Motor neuron (in vitro differentiated cells): ENCODE measurements at places on chromosomes 4 and X.

DNA sequence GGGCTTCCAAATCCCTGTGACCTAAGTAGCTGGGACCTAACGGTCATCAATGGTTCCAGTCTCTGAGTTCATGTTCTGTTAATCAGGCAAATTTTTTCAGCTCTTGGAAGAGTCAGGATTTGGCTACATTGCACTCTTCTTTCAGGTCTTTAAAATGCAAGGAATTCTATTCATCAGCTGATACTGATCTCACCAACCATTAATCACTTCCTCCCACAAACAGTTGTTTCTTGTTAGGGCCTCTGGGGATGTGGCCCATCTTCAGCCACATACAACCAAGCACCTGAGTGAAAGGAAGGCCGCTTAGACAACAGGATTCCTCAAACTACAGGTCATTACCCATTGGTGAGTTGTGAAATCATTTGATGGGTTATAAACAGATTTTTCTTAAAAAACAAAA, 71.7 kb downstream of the FANCB start:
- no peak for ATAC-seq

DNA sequence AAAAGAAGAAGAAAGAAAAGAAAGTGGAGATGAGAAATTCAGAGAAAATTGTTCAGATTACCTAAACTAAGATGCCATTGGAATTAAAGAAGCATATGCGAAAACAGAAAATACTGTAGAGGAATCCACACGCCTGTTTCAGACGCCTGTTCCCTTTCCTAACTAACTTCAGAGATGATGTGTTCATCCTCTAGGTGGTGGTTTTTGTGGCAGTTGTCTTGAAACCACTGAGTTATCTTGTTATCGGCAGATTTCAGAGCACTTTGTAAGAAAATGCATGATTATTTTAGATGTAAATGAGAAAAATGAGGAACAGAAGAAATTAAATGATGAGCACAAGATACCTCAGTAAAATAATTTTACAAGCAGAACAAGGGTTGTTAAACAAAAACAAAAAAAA, 48.3 kb downstream of the FUNDC1 start:
- no peak for ATAC-seq

GRCh38 chr4:131638781-131639180, 1510.3 kb upstream of the PCDH10 start:
- ATAC-seq: no peak

DNA sequence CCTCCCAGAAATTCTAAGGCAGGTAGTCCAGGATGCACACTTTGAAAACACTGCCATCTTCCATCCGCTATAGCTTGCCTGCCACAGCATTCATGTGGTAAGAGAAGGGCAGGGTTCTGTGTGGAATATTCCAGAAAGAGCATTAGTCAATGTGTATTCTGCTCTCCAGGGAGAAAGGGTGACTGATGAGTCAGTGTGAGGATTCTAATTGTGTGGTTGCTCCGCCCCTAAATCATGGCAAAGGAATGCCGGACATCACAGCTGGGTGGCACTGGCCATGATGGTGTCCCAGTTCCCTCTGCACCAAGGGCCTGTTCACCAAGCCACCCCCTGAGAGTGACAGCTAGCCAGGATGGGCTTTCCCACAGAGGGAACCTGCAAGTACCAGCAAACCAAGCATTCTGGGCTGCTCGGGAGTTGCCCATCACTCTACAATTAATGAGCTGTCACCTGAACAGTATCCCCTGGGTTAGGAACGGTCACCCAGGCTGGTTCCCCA, 9.5 kb downstream of the IDS start:
- peak; percentile 76 for ATAC-seq

GRCh38 chrX:25737540-25737939, 400.6 kb upstream of the MAGEB18 start:
- no peak for ATAC-seq

DNA sequence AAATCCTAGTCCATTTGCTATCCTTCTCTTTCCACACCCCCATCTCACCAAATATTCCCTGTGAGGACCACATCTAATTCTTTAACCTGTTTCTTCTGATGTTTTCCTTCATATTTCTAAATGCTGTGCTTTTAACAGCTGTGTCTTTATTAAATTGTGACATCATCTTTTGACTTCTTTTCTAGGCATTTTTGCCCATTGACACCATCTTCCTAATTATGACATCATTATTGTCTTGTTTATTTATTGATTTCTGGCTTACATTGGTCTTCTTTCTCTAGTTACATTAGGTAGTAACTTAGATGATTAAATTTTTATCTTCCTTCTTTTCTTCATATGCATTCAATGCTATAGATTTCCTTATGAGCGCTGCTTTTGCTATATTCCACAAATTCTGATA, 175.8 kb upstream of the PDE5A start:
- ATAC-seq: no peak

GRCh38 chr4:29756966-29757365, 963.2 kb upstream of the PCDH7 start:
- ATAC-seq: no peak

DNA sequence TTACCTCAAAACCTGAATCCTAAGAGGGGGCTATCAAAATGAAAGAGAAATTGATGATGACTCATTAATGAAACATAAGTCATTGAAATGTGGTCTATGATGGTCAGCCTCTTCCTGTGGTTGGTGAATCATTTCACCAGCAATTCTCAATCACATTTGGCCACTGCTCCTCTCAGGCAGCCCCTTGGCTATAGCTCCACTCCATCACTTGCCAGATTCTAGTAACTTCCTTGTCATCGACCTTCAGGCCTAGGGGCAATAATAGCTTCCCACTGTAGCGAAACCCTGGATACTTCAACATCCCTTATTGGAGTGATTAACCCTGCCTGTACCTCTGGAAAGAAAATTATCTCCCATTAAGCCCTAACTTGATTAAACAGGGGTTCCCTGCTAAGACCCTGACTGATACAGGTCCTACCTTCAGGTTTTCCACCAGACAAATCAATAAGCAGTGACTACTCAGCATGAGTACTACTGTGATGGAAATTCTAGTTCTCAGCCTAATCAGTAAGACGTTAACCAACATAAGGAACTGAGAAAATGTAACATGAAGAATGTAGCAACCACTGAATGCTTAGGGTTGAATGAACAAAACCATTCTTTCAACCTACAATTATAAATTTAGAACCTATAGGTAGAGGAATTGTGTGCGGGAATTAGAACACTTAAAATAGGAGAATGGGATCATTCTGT, 30.4 kb downstream of the ADH7 start:
- no peak for ATAC-seq

DNA sequence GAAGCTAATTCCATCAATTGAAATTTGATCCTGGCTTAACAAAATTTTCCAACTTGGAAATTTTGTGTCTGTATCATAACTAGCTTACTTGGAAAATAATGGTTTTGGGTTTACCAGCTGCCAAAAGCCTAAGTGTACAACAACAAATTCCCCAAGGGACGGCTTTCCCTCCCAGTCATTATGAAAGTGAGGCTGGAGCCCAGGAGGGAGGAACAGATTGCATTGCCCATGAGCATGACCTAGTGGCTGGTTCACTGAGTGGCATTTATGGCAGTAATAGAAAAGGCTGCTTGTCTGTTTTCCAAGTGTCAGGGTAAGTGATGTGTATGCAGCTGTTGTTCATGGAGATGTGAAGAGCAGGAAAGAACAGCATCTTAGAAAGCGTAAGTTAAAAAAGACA, 70.8 kb upstream of the HHIP start:
- no peak for ATAC-seq

GRCh38 chr4:73070074-73070390, 516 bp upstream of the COX18 start:
- peak; percentile 9 for ATAC-seq

- ATAC-seq: peak; percentile 60
These were observed 71.0 kb downstream of the PJA1 start for GRCh38 chrX:69093960-69094871.

GRCh38 chr4:155620637-155621036, 46.0 kb upstream of the GUCY1A1 start:
- no peak for ATAC-seq

GRCh38 chr4:107351196-107351595, 315.1 kb upstream of the DKK2 start:
- ATAC-seq: no peak

- ATAC-seq: no peak
These were observed 1.7 kb downstream of the RNF175 start for GRCh38 chr4:153758136-153758535.

- ATAC-seq: no peak
These were observed 48.0 kb upstream of the LAS1L start for GRCh38 chrX:65582450-65583082.

- no peak for ATAC-seq
These were observed 200.5 kb downstream of the KDR start for GRCh38 chr4:54924891-54925290.

GRCh38 chr4:123597586-123597985, 201.0 kb downstream of the SPRY1 start:
- no peak for ATAC-seq

DNA sequence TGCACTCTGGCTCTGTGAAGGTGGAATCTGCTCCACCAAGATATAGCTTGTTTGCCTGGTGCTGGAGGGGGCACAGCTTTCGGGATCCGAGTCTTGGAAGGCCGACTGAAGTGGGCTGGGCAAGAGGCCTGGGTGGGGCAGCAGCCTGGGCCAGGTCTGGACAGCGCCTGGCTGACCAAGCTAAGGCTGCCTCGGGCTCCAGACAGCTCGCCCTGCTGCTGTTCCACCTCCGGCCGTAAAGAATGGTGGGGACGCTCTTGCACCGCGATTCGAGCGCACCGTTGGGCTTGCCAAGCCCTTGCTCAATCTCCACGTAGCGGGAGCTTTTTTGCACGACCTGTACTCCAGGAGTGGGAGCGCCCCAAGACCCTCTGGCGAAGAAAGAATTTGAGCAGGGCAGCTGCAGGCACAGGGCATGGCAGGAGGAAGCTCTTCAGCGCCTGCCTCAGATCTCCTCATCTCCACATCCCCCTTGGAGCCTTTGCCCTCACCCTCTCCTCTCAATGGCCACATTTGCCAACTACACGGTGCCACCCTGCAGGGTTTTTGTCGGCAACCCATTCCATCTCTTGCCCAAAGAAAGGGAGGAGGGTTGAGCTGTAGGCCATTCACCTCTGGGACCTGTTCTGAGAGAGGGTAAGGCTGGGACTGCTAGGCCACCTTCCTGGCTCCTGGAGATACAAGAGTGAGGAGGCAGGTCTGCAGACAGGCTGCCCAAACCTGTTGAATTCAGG, 18.9 kb downstream of the CNGA2 start:
- ATAC-seq: peak; percentile 78
